COLO829 (cell line): ENCODE measurements at places on chromosomes 6 and 20.

GRCh38 chr6:49336514-49337131, 126.4 kb downstream of the MMUT start:
- DNase-seq, result no peak

DNA sequence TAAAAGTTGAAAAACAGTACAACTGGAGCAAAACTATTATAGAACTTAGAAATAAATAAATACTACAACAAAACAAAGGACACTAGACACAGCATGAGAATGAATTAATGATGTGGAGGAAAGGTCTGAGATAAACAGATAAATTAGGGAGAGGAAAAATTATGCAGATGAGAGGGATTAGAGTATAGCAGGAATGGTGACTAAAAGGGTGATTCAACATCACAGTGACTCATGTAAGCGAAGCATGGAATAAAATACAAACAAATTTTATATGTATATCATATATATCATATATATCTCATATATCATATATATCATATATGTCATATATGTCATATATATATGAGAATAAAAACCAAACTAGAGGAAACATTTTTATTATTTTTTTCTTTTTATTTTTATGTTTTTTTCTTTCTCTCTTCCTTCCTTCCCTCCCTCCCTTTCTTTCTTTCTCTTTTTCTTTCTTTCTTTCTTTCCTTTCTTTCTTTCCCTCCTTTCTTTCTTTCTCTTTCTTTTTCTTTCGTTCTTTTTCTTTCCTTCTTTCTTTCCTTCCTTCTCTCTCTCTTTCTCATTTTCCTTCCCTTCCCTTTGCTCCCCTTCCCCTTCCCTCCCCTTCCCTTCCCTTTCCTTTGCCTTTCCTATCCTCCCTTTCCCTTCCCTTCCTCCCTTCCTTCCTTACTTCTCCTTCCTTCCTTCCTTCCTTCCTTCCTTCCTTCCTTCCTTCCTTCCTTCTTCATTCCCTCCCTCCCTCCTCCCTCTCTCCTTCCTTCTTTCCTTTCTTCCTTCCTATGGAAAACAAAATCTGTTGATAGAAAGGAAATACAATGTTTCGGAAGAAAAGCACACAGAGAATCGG, 1014.6 kb downstream of the GRIK2 start:
- DNase-seq, result no peak

GRCh38 chr6:70412252-70413113, 825 bp upstream of the FAM135A start:
- peak; percentile 4 for DNase-seq

DNA sequence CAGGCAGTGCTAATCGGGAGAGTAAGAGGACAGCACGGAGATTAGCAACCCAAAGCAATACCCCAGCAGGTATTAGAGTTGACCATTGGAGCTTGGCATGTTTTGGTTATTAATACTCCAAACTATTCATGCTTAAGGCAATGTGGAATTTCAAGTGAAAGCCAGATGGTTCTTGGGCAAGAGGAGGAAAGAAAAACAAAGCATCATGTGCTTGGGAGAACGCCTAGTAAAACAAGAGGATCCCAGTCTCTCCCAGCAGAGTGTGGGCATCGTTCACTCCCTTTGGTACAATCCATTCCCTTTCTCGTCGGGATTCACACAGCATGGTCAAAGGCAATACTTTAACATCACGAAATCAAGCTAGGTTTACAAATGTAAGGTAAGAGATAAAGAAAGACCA, 349.8 kb downstream of the PRKN start:
- no peak for DNase-seq

GRCh38 chr20:51059862-51060261, 37.0 kb upstream of the KCNG1 start:
- DNase-seq, result no peak
